Hindlimb muscle (tissue), 1 donor: ENCODE measurements at places on chromosomes 6 and 20.

GRCh38 chr6:36677753-36678487 is 594 bp upstream of the CDKN1A start:
- DNase-seq: no peak

DNA sequence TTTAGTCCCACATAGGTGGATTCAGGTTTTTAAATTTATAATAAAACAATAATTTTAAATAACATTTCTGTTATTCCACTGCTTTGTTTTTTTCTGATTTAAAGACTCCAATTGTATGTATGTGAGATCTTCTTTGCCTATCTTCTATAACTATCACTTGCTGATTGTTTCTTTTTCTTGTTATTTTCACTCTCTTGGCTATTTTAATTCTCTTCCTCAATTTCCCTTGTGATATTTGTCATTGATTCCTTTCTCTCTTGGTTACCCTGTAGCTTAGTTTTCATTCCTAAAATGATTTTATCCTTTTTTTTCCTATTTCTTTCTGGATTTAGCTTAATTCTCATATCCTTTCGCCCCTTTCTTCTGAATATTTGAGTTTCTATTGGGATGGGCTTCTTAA is 227.3 kb upstream of the TENT5A start:
- no peak for DNase-seq

DNA sequence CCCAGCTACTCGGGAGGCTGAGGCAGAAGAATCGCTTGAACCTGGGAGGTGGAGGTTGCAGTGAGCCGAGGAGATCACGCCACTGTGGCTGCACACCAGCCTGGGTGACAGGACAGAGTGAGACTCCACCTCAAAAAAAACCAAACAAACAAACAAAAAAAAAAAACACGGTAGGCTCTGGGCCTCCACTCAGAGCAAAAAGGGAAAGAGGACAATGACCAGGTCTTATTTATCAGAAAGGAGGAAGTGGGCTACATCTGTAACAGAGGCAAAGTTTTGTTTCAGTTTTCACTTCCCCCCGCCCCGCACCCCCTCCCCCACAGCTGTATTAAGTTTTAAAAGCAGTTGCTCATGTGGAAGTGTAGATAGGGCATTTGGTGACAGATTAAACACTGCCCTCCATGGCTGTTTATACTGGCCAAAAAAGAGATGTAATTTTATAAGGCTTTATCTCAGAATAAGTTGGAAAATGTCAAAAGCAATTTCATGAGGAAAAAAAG is 114.6 kb downstream of the RCAN2 start:
- DNase-seq: no peak

DNA sequence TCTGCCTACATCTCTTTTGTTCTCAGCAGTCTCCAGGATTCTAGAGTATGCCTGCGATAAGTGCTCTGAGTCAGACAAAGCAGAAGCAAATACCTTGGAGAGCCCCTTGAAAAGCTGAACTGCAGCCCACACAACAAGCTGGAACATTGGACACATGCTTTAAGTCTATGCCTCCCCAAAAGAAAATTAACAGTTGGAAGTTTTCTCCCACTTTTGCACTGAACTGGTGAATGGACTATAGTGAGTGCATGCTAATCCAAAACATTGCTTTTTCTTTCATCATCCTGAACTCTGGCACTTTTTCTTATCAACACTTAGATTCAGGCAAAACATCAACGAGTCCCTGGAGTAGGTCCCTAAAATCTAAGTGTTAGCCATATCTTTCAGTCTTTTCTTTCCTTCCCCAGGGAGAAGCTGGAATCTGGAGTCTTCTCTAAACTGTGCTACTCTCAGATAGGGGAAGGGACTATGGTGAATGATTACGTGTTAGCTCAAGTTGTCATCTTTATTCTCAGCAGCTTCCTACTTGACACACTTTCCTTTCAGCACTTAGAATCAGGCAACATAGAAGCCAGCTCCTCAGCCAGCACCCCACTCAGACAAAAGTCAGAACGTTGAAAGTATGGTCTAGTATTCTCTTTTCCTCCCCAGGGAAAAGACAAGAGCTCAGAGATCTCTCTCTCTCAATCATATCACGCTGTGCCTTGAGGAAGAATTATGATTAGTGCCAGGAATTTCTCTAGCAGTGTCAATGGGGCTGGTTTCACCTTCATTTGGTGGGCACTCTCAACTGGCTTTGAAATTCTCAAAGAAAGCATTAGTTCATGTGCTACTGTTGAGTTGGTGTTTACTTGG is 811.0 kb upstream of the GJE1 start:
- DNase-seq: no peak

DNA sequence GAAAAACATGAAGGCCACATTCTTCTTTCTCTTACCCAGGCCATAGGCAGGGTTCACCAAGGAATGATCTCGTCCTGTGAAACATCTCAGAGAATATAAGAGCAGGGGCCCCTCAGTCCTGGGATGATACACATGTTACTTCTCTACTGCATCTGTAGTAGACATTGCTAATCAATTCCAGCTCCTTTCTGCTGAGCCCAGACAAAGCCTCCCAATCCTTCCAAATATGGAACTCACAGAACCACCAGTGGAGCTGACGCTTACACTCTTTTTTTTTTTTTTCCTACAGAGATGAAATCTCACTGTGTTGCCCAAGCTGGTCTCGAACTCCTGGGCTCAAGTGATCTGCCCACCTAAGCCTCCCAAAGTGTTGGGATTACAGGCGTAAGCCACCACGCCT is 9.1 kb downstream of the SNTA1 start:
- no peak for DNase-seq

GRCh38 chr6:170179616-170180324 is 111.1 kb downstream of the DLL1 start:
- no peak for DNase-seq

DNA sequence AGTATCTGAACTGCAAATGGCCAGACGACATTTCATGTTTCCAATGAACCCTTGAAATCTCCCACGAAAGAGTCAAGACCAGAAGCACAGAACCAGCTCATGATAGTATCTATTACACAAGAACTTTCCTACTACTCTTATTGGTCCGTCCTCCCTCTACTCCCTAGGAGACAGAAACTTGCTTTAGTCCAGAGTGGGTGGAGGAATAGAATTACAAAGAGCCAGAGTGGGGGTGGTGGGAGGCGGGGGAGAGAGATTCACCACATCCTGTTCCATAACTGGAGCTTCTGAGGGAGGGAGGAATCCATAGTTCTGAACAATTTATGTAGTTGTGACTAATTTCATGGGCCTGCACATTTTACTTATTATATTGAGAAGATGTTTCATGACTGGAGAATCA is 18.5 kb upstream of the WFDC10A start:
- DNase-seq: no peak

- DNase-seq: no peak
Measured at GRCh38 chr6:15819226-15819625, 156.4 kb upstream of the DTNBP1 start.
